ENCODE measurements at places on chromosomes 3 and 15.
A peak's percentile ranks its signal among the peaks of the same experiment; 100 is the strongest.

DNA sequence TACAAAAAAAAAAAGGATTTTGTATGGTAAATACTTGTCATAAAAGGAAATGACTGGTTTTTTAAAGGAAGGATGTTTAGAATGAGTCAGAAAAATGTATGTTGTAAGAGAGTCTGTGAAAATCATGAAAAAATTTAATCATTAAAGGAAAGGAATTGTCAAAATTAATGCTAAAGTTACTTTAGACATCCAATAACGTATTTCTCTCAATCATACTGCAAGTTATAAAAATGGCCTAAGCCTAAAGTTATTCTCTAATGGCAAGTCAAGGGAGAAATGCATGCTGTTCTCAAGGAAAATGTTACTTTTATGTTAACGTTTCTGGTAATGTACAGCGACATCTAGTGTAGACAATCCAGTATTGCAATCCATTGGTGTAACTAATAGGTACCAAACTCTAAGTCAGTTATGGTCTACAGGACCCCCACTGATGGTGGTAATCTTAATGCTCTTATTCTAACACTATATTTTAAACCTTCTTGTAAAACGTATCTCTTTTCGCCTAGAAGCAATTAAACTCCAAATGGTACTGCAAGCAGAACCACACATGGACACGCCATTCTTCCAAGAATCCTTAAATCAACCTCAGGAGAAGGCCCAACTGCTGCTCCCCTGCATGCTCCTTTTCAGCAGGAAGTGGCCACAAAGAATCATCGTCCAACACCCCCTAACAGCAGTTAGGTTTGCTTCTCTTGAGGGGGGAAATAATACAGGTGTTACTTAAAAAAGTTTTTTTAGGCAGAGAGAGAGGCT lies 35.2 kb downstream of the NCEH1 start:
- no peak for DNase-seq

GRCh38 chr3:86109434-86109833 lies 881.5 kb downstream of the VGLL3 start:
- no peak for DNase-seq

DNA sequence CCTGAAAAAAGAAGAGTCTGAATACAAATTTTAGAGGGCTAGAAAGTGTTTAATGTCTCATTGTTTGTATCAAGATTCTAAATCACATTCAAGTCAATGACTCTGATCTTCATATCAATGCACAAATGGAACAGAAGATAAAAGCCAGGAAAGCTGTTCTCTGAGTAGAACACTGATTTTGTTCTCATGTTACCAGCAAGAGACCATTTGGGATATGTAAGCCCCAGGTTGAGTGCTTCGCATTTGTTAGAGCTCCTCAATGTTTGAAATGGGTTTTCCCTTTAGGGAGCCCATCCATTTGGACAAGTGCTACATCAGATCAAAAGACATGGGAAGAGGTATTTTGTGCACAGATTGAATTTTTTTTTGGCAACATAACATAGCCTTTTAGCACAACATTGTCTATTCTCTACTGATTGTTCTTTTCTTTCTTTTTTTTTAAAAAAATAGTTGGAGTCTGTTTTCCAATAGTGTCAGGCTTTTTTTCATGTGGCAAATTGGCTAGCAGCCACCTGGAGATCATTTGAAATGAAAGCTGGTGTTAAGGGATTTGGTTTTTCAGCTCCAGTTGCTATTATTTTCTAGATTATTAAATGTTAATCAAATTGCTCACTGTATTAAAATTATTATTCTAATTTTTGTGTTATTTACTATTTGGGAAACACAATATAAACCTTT lies 74.5 kb upstream of the ZPLD1 start:
- DNase-seq: no peak

GRCh38 chr3:143974271-143975238 lies 2.9 kb downstream of the DIPK2A start:
- no peak for DNase-seq

DNA sequence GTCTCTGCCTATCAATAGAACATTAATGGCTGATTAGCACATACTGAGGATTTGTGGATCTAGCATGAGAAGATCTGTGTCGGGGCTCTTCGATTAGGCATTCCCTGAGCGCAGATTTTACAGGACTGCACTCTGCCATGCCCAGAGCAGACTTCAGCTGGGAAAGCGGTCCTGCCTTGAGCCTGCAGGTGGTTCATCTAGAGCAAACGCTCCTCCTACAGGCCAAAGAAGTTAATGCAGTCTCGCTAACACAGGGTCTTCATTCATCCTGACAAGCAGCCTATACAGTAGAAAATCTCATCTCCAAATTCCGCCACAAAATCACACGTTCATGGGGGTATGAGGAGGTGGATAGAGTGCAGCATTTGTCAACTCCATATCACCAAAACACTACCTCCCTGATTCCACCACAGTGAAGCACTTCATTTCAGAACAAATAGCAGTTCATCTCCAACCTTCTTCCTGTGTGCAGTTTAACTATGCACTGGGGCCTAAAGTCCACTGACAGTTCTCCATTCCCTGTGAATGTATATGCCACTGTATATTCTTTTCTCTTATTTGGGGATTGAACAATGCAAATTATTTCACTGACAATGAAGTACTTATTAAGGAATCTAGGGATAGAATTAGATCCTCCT lies 405.8 kb downstream of the IGSF11 start:
- DNase-seq: peak; percentile 19

DNA sequence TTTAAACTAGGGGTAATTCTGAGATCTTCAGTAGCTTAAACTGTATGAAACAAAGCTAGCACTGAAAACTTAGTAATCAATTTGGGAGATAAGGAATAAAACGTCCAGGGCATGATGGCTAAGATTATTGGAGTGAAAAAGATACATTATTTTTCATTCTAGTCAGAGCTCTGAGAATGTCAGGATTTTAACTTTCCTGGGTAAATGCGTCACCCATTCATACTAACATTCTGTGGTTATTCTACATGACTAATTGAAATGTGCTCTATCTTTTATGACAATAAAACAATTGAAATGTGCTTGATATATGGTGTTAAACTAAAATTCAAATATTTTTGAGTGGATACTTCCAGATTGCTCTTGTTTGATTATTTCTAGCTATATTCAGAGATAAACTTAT lies 626.0 kb downstream of the EDEM1 start:
- no peak for DNase-seq

DNA sequence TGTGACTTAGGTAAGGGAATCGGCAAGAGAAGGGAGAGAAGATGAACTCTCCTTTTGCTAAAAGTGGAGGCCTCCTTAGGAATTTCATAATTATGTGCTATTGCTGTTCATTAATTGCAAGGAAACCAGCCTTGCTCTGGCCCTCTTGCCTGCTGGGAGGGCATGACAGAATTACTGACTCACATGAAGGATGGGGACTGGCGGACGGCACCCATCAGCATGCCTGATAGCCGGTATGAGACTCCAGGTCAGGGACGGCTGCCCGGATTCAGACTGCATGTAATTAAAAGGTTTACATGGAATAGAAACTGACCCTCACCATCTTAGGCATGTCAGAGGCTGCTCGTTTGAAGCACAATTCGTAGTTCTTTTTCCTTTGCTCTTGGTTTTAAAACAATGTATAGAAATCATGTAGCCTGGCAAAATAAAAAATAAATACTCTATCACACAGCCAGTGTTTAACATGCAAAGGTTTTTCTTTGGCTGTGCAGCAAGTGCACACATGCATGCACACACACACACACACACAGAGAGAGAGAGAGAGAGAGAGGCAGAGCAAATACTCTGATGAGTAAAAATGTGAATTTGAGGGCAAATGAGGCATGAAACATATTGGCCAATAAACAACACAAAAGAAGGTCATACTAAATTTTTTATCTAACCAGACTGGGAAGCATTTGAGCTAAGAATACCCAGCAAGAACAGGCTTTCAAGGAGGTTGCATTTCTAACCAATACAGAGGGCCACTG lies 82.7 kb downstream of the FOXB1 start:
- DNase-seq: no peak

DNA sequence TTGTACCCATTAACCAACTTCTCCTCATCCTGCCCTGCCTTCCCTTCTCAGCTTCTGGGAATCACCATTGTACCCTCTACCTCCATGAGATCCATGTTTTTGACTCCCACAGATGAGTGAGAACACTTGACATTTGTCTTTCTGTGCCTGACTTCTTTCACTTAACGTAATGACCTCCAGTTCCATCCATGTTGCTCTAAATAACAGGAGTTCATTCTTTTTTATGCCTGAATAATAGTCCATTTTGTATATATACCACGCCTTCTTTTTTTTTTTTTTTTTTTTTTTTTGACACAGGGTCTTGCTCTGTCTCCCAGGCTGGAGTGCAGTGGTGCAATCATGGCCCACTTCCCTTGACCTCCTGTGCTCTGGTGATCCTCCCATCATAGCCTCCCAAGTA lies 6.7 kb downstream of the SNX1 start:
- no peak for DNase-seq
